Brain microvascular endothelial cell (primary cell): ENCODE measurements at places on chromosomes 11 and 22.
A peak's percentile ranks its signal among the peaks of the same experiment; 100 is the strongest.

GRCh38 chr11:62919898-62920640, 1.1 kb downstream of the CHRM1 start:
- no peak for DNase-seq

- DNase-seq: peak; percentile 48
These were observed 203.7 kb downstream of the PGR start for GRCh38 chr11:100925935-100926334.

DNA sequence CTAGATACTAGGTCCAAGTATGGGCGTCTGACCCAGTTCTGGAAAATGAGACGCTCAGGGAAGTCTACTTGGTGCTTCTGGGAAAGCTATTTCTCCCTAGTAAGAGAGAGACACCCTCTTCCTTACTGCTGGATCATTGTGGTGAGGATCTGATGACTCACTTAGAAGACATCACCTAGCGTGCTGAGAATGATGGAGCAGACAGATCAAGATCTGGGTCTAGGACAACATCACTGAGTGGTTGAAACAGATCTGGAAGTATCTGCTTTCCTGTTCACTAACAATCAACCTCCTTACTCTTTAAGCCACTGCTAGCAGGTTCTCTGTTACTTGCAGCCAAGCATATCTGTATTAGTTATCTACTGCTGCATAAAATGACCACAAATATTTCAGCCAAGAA, 38.3 kb upstream of the HMGXB4 start:
- DNase-seq: peak; percentile 75

- DNase-seq: no peak
These were observed 53.4 kb downstream of the GRAMD1B start for GRCh38 chr11:123483466-123483865.

GRCh38 chr11:34240150-34240494, 117.7 kb downstream of the ABTB2 start:
- no peak for DNase-seq

- DNase-seq: no peak
These were observed 36.5 kb downstream of the APOL1 start for GRCh38 chr22:36289406-36289870.

GRCh38 chr11:3194016-3194816, 24.4 kb downstream of the MRGPRG start:
- no peak for DNase-seq

GRCh38 chr11:102119997-102120396, 9.8 kb downstream of the YAP1 start:
- DNase-seq: no peak

DNA sequence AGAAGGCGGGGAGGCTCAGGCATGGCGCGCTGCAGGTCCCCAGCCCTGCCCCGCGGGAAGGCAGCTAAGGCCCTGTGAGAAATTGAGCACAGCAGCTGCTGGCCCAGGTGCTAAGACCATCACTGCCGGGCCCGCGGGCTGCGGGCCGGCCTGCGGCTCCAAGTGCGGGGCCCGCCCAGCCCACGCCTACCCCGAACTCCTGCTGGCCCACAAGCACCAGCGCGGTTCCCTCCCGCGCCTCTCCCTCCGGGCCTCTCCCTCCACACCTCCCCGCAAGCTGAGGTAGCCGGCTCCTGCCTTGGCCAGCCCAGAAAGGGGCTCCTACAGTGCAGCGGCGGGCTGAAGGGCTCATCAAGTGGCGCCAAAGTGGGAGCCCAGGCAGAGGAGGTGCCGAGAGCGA, 4.6 kb upstream of the RDX start:
- no peak for DNase-seq

GRCh38 chr11:114318361-114318760, 22.2 kb downstream of the NNMT start:
- no peak for DNase-seq

DNA sequence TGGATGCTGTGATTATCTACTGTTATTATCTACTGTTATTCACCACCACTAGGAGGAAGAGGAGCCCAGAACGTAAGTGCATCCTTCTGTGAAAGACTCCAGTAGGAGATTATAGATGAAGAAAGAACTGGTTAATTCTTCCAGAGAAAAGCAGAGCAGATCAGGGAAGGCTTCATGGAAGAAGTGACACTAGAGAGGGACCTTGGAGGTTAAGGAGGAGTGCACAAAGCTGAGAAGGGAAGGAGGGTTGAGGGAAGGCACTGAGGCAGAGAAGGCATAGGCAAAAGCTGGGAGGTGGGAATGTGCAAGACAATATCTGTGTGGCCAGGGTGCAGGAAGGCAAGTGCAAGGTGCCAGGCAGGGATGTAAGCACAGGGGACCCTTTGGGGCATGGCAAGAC, 13.5 kb downstream of the CRYBB1 start:
- no peak for DNase-seq

DNA sequence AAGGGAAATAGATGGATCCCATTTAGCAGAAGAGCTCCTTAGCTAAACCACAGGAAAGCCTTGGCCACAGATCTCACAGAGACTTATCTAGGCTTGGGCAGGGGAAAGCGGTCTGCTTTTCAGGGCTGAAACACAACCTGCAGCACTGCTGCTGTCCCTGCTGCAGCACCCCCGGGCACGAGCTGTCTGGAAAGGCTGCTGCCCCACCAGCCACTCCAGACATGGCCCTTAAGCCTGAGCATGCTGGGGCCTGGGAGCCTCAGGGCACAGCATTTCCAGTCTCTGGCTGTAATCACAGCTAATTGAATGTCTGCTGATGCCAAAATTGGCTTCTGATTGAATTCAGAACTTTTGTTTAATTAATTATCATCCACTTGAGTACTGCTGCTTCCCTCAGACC, 115.0 kb downstream of the TMPRSS5 start:
- DNase-seq: no peak

- DNase-seq: peak; percentile 85
These were observed 176.0 kb downstream of the ARHGAP42 start for GRCh38 chr11:100863080-100863581.

DNA sequence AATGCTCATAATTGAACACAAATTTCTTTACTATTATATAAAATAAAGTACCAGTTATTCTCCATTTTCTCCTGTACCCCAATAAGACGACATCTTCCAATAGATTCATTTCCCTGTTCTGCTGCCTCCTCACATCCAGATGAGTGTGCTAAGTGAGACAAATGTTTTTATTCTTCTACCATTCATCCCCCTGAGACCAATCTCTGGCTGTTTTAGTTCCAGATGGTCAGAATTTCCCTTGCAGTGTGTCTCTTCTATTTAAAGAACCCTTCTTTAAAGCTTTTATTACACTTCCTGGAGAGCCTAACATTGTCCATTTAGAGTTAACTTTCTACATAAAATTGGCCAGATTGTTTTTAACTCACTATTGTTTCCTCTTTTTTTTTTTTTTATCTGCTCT, 41.2 kb upstream of the GLYATL1 start:
- no peak for DNase-seq

DNA sequence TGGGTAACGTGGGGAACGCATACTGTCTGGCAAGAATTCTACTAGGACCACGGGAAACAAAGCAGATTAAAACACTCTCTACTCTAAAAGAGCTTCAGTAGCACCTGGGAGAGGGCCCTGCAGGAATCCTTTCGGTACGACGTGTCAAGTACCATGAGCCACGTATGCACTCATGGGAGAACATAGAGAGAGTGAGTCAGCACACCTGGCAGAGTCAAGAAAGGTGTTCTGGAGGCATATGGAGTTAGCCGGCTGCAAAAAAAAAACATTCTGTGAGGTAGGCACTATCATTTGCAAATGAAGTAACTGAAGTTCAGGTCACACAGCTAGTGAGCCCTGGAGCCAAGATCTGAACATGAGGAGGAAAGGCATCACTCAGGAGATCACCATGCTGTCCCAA, 71.1 kb upstream of the BID start:
- no peak for DNase-seq

DNA sequence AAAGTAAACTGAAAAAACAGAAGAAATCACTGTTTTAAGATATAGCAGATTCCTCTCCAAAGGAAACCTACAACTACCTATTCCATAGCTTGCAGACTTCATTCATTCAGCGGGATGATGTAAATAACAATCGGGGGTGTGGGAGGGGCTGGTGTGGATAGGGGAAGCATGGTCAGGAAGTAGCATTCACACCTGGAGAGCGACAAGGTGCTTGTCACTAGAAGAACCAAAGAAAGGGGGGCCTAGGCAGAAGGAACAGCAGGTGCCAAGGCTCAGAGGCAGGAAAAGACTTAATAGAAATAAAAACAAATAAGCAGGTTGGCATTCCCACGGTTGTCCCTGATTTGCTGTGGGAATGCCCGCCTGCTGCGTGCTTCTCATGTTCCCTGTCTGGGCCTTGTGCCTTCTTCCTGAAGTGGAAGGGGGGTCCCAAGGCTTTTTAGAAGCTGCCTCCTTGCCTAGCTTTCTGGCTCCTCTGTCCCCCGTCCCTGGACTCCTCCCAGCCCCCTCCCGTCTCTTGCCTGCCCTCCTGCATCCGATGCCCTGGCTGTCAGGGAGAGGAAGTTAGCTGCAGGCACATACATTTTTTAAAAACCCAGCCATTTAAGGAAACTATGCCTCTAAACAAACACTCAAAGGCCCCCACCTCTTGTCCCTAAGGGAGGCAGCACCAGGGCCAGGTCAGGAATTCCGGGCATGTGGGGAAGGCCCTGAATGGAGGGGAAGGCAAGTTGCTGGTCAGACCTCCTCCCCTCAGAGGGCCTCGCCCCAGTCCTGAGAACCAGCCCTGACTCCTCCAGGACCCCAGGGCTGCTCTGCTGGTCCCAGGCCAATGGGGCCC, 54.7 kb upstream of the PRDM11 start:
- no peak for DNase-seq
